Activated CD4-positive, alpha-beta T cell treated with anti-CD3 and anti-CD28 coated beads, Interleukin-2, amount 10 ng/mL, durations not matched to agents 24 days and 14 days (primary cell): ENCODE measurements at places on chromosomes 2 and 18. TPM values are rescaled to one million over a fixed set of nuclear protein-coding genes. Genes with fewer than 3 reads are reported as not detected.

- DNase-seq = no peak
Measured at GRCh38 chr2:125644257-125644656, 1011.7 kb upstream of the GYPC start.

GRCh38 chr2:71153585-71154224, 23.3 kb downstream of the MPHOSPH10 start:
- DNase-seq = no peak

DNA sequence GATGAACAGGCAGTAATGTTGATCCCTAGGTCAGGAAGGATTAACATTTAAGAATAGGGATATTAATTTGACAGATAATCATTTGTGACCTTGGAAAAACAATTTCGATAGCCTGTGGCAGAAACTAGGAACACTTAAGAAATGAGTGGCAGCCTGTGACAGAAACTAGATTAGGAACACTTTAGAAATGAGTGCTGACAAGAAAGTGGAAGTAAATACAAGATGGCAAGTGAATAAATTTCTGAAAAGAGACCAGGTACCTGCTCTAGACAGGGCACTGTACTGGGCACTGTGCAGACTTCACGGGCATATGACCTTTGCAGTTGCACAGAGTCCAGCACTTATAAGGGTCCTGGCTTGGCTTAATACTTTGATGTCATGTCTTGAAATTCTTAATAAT, 5.5 kb upstream of the HNRNPA3 start:
- no peak for DNase-seq

DNA sequence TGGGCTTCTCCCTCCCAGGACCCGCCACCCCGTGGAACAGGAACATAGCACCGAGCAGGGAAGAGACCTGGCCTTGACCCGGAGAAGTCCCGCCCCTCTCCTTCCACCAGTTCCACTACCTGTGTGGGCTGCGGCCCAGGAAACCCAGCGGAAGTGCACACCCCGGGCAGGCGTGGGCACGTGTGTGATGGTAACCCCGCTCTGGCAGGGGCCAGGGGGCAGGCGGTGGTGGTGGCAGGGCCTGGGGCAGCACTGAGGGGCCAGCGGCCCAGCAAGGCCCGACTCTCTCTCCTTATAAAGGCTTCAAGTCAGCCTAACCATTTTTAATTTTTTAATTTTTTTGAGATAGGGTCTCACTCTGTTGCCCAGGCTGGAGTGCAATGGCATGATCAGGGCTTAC, 129.0 kb upstream of the FAM98A start:
- DNase-seq = no peak

- no peak for DNase-seq
Measured at GRCh38 chr2:62186156-62186905, 9.6 kb upstream of the B3GNT2 start.

GRCh38 chr2:222293660-222294630, 4.9 kb downstream of the PAX3 start:
- no peak for DNase-seq

DNA sequence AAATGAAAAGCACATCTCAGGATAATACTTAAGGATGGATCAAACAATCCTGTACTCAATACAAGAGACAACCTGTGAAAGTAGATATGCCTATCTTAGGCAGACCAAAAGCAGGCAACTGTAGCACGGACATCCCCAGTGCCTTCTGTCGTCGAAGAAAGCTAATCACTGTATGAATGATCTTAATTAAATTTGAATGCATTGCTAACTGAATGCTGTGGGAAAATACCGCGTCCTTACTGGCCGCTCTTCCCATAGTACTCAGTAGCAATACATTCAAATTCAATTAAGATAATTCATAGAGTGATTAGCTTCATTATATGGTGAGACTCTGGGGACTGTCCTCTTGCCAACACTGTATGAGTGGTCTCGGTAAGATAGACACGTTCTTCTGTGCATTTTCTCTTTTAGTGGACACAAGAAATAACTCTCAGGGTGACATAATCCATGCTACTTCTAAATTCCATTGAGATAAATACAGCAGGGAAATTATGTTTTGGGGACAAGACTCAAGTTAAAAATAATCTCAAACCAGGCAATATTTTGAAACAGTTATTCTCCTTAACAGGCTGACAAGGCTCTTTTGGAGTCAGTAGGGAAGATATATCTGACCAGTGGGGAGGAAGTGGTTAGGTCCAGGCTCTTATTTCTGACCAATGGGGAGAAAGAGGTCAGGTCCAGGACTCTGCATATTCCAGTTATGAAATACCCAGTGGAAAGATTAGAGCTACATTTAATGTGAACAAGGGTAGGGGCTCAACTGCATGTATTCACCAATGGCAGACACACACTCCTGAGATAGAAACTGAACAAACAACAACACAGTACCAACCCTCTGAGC, 97.3 kb downstream of the DOCK10 start:
- DNase-seq = no peak

DNA sequence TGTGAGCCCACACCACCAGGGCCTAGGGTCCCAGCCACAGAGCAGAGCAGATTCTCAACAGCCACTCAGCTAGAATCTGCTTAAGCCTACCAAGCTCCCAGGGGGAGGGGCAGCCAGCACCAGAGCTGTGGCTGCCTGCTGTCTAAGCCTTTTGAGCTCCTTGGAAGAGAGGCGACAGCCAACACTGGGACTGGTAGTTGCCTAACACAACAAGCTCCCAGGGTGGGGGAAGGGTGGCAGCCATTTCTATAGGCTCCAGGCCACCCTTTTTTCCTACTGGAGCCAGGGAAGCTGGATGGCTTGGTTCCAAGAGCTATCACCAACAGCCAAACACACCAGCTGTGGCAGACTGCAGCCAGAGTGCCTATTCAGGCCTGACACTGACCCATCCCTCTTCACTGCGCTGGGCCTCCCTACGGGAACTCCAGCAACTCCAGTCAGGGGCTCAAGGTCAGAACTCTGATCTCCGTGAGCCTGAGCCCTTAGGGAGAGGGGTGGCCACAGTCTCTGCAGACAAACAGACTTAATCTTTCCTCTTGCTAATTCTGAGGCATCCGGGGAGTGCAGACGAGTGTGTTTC, 1824.3 kb upstream of the CELF4 start:
- no peak for DNase-seq

DNA sequence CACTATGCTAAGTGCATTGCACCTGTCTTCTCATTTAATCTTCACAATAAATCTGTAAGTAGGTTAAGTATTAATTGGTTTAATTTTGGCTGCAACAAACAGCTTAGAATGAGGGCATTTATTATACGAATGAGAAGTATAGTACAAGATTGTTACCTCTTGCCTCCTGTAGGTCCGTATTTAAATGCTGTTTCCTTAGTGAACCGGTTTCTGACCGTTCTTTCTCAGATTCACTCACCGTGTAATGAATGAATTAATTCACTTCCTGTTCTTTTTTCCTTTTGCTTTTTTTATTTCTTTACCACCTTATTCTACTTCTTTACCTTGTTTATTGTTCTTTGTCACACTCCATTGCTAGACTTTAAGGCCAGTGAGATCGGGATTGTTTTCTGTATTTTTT, 153.8 kb upstream of the RASGRP3 start:
- DNase-seq = peak; percentile 28

GRCh38 chr2:239201884-239202283, 198.9 kb downstream of the HDAC4 start:
- DNase-seq = no peak

DNA sequence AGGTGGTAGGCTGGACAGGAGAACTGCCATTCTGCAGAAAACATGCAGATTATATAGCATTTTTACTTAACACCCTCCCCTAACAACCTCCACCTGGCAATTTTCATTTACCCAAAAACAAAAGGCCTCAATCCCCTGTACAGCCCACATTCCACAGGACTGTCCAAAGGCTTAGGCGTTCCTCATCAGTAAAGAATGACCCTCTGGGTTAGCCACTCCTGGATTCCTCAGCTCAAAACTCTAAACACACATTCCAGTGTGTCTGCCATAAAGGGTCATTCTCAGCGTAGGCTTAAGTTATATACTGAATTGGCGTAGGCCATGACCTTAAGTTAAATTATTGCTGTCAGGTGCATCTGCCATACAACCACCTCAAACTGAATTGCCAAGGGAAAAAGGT, 261.8 kb upstream of the CHAC2 start:
- DNase-seq = no peak

DNA sequence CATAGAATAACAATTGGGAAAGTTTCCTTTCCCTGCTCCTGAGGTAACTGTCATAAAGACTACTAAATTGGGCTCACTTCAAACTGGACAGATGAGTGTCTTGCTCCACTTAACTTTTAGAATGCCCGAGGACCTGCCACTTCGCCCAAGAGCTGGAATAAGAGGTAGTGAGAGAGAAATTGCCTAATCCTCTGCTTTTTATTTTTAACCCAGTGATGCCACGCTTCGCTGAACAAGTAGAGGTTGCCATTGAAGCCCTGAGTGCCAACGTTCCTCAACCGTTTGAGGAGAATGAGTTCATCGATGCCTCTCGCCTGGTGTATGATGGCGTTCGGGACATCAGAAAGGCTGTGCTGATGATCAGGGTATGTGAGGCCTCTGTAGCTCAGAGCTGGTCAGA, 269.4 kb upstream of the LRRTM1 start:
- DNase-seq = no peak

- DNase-seq = no peak
Measured at GRCh38 chr2:108023776-108024175, 37.5 kb downstream of the SLC5A7 start.

DNA sequence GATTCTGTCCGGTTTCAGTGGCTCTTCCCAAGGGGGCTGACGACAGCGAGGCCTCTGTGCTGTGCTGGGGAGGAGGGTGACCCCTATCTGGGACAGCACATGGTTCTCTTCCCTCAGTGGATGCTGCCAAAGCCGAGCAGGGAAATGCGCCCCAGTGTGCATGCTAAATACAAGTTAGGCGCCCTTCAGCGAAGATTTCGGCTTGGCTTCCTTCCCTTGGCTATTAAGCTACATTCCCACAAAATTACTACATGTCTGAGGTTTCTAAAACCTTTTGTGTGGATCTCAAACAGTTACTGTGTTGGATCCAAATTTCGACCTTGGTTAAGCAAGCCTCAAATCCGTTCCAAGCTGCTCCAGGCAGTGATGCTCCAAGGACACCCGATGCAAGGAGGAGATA, 440.3 kb downstream of the NRXN1 start:
- no peak for DNase-seq

GRCh38 chr18:55351241-55351691, 236.7 kb downstream of the TCF4 start:
- no peak for DNase-seq

DNA sequence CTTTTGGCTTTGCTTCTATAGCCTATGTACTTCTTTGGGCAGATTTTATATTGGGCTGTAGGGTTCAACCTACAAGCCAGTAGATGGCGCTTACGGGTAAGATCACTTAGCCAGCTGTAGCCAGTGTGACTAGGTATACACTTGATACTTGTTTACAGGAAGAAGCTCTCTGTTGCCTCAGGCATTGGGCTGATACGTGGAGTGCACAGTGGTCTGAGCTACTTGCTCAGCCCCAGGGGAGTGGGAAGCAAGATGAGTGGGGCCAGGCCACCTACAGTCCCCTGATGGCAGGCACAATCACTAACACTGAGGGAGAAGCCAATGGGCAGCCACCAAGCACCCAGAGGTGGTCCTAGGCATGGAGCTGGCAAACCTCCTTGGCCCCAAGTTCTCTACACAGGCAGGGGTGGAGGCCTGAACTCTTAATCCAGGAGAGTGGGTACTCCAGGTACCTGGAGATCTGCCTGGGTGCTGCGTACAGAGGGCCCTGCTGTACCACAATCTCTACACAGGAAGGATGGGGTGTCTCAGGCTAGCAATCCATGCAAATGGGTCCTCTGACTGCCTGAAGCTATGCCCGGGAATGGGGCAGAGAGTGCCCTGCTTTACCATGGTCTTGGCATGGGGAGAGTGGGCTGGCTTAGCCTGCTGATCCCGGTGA, 122.2 kb downstream of the NCOA1 start:
- peak; percentile 83 for DNase-seq

- no peak for DNase-seq
Measured at GRCh38 chr18:10038268-10038667, 124.5 kb downstream of the VAPA start.

- no peak for DNase-seq
Measured at GRCh38 chr2:29640360-29640759, 281.0 kb downstream of the ALK start.

GRCh38 chr18:27685807-27686412, 491.0 kb downstream of the CDH2 start:
- no peak for DNase-seq

- no peak for DNase-seq
Measured at GRCh38 chr2:16014041-16014787, 73.9 kb downstream of the MYCN start.

- DNase-seq = no peak
Measured at GRCh38 chr18:21183670-21184069, 58.4 kb upstream of the GREB1L start.

DNA sequence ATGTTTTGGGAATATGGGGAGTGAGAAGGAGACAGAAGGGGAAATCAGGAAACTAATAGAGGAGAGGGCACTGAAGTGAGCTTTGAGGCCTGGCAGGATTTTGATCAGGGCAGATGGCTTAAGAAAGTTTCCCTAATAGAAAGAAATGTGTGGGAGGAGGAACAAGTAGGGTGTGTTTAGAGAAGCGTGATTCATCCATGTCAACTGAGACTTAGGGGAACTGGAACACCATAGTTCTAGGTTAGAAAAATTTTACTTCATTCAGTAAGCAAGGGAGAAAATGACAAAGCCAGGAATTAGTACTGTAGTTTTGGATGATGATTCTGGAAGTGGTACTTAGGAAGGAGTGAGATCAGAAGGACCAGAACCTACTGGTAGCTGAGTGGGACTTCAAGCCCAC, 296.0 kb downstream of the PLCL1 start:
- no peak for DNase-seq

DNA sequence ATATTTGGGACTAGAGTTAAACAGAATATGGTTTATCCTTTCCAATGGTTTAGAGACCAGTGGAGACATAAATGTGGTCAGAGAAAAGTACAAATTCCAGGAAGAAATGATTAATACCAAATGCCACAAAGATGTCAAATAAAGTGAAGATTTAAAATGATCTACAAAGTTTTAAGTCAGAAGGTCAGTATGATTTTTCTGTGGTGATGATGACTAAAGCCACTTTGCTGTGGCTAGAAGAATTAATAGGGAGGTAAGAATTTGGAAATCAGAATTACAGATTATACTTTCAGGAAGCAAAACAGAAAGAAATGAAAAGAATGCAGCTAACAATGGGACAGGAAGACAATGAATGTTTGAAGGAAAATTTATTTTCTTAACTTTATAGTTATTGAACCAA, 91.5 kb upstream of the CDH7 start:
- DNase-seq = no peak

GRCh38 chr2:1869987-1870386, 125.7 kb upstream of the PXDN start:
- no peak for DNase-seq

GRCh38 chr2:66580166-66581049, 145.5 kb downstream of the MEIS1 start:
- no peak for DNase-seq

DNA sequence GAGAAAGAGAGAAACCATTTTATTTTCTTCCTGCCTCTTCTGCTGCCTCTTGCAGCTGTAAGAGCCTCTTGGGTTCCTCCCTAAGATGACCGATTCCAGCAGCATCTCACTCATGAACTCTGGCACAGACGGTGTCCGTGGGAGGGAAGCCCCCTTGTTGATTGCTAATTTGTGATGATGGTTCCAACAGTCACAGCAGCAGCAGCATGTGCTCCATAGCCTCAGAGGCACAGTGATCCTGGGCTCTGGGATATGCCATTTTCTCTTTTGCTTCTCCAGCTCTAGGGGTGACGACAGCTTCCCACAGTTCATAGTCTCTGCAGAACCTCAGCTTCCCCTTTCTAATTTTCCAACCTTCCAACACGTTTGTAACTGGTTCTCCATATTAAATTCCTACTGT, 324.2 kb upstream of the HS6ST1 start:
- DNase-seq = no peak

METTL8 gene
- 33.1 and 42.9 TPM in 2 replicates for total RNA-seq

UGT1A6 gene
- not detected in 2 replicates for total RNA-seq

RAX gene
- not detected in 2 replicates for total RNA-seq

TWIST2 gene
- not detected in 2 replicates for total RNA-seq
